SW480 (cell line): ENCODE measurements at places on chromosomes 2 and 18.

DNA sequence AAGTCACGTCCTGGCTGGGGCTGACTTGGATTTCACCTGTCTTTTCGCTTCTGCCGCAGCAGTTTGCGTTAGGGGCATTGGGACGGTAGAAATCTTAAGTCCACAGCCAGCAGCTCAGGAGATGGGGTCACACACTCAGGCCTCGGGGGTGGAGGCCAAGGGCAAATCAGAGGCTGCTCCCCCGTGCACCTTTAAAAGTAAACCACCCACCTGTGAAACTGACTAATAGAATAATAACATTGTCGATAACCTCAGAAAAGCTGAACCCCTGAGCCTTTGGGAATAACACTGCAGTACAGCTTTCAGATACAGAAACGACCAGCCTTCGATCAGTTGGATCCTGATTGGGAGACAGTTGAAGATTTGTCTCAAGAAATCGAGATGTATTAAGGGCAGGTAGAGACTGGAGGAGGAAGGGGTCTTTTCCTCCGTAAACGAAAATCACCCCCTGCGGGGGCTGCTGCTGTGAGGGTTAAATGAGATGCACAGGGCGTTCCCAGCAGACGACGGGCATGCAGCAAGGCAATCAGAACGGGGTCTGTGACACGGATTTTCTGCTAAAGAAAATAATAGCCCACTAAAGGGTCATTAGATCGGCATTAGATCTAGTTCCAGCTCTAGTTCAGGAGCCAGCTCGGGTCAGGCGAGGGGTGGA is 16.4 kb upstream of the NFATC1 start:
- DNase-seq: no peak

- DNase-seq: no peak
Measured at GRCh38 chr2:105358593-105358992, 21.3 kb downstream of the C2orf49 start.

GRCh38 chr18:49013961-49014604 is 63.3 kb upstream of the SMAD7 start:
- DNase-seq: no peak

DNA sequence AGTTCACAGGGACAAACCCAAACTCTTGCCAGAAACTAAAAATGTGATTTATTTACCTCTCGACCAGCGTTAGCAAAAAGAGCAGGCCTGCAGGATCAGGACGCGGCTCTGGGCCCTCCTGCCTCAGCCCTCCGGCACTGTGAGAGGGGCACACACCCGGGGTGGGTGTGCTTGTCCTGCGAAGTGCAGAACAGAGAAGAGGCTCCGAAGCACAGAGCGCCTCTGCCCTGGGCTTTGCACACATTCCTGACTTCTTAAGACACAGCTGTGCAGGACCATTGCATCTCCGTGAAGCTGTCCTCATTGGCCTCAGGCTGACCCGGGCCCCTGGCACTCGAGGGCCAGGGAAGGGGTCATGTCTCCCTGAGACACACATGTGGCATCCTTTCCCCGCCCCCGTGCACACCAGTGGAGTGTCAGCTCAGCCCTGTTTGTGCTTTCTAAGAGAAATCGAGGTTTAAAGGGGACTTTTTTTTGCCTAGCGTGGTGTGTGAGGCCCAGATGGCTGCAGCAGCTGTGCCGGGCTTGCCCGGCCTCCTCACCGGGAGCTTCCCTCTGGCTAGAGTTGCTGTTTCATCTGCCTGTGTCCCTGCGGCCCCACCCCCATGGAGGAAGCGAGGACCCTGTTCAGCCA is 9.9 kb upstream of the NFATC1 start:
- no peak for DNase-seq

DNA sequence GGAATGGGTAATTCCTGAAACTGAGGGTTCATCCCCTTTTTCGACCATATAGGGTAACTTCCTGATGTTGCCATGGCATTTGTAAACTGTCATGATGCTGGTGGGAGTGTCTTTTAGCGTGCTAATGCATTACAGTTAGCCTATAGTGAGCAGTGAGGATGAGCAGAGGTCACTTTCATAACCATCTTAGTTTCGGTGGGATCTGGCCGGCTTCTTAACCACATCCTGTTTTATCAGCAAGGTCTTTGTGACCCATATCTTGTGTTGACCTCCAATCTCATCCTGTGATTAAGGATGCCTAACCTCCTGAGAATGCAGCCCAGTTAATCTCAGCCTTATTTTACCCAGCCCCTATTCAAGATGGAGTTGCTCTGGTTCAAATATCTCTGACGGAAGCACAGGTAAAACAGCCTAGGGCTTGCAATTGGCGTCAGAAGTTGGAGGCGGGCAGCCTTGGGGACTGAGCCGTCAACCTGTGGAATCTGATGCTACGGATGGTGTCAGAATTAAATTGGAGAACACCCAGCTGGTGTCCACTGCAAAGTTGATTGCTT is 19.5 kb downstream of the RALBP1 start:
- no peak for DNase-seq

GRCh38 chr2:169136885-169137534 is 67.6 kb downstream of the DHRS9 start:
- DNase-seq: no peak
